ENCODE measurements at places on chromosomes 5 and 9. TPM values are rescaled to one million over a fixed set of nuclear protein-coding genes. Genes with fewer than 3 reads are reported as not detected.
A peak's percentile ranks its signal among the peaks of the same experiment; 100 is the strongest.

SPATA9 gene
- 1.3 TPM for polyA plus RNA-seq

STKLD1 gene
- polyA plus RNA-seq, result 7.3 TPM

LRRC70 gene
- polyA plus RNA-seq, result 0.68 TPM

SLCO6A1 gene
- 0.32 TPM for polyA plus RNA-seq

SLC34A3 gene
- 0.24 TPM for polyA plus RNA-seq

GIN1 gene
- polyA plus RNA-seq, result 14.2 TPM

DOLPP1 gene
- 9.5 TPM for polyA plus RNA-seq

GADD45G gene
- 42.6 TPM for polyA plus RNA-seq

RNF183 gene
- 0.49 TPM for polyA plus RNA-seq

PCDHA2 gene
- 5.3 TPM for polyA plus RNA-seq

ITK gene
- not detected for polyA plus RNA-seq

NR6A1 gene
- 3.2 TPM for polyA plus RNA-seq

SH2D3C gene
- polyA plus RNA-seq, result 9.4 TPM

CHSY3 gene
- 1.8 TPM for polyA plus RNA-seq

- no peak for DNase-seq
- no peak overlapping the region for H3K27ac ChIP-seq
- no peaks in the 10 kb centered on the region for H3K27me3 ChIP-seq
- H3K36me3 ChIP-seq, result peaks cover 23% of the 10 kb centered on the region
Observed at GRCh38 chr5:86623785-86624483, 6.2 kb downstream of the COX7C start.

DNA sequence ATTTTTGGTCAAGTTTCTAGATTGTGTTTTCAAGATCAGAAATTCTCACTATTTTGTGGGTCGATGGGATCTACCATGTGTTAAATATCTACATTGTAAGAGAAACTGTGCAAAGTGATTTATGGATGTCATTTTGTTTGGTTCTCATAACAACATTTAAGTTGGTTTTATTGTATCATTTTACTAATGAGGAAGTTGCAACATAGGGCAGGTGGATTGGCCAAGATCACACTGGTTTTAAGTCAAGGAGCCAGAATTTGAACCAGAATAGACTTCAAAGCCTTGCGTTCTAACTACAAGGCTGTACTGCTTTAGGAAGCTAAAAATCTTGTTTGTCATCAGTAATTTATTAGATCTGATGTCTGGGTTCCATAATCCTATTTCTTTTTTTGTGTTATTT lies 23.4 kb downstream of the SH3TC2 start:
- no peaks in the 10 kb centered on the region for H3K4me1 ChIP-seq
- DNase-seq, result no peak
- no peaks in the 10 kb centered on the region for H3K27me3 ChIP-seq
- H3K4me3 ChIP-seq, result no peak overlapping the region
- H3K36me3 ChIP-seq, result no peaks in the 10 kb centered on the region

GRCh38 chr9:114218264-114219120 lies 63.2 kb downstream of the COL27A1 start:
- no peaks in the 10 kb centered on the region for H3K27me3 ChIP-seq
- H3K4me3 ChIP-seq, result no peak overlapping the region
- H3K27ac ChIP-seq, result no peak overlapping the region
- no peaks in the 10 kb centered on the region for H3K36me3 ChIP-seq
- peaks cover 10% of the 10 kb centered on the region for H3K4me1 ChIP-seq
- DNase-seq, result no peak

DNA sequence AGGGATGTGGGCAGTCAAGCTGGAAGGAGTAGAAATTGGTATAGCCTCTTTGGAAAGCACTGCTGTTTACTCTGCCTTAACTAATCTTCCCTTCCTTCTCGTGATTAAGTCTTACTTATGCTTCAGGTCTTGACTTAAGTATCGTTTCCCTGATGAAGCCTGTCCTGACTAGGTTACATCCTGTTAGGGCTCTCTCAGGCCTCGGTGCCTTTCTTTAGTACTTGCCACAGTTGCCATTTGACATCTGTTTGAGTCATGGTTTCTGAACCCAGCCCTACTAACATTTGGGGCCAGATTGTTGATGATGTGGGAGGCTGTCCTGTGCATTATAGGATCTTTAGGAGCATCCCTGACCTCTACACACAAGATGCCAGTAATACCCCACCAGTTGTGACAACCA lies 94.4 kb downstream of the GAPVD1 start:
- no peak for DNase-seq
- no peak overlapping the region for H3K4me3 ChIP-seq
- no peak overlapping the region for H3K27ac ChIP-seq
- H3K4me1 ChIP-seq, result no peaks in the 10 kb centered on the region
- H3K36me3 ChIP-seq, result peaks cover 59% of the 10 kb centered on the region

DNA sequence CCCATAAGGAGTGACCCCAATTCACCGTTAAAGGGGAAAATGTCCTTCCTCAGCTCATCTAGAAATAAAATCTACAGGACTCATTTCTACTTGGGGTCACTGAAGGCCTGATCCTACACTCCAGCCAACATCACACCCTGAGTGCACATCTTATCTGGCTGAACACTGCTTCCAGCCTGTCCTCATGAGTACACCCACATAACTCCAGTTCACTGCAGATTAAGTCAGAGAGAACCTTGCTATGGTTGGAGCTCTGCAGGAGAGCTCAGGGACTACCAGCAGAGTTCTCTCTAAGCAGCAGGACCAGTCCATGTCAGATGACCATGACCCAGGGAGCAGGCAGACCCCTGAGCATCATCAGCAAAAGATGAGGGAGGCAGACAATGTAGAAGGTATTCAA lies 126.9 kb upstream of the MAP3K1 start:
- no peaks in the 10 kb centered on the region for H3K36me3 ChIP-seq
- H3K27ac ChIP-seq, result no peak overlapping the region
- DNase-seq, result no peak
- H3K4me1 ChIP-seq, result no peaks in the 10 kb centered on the region

DNA sequence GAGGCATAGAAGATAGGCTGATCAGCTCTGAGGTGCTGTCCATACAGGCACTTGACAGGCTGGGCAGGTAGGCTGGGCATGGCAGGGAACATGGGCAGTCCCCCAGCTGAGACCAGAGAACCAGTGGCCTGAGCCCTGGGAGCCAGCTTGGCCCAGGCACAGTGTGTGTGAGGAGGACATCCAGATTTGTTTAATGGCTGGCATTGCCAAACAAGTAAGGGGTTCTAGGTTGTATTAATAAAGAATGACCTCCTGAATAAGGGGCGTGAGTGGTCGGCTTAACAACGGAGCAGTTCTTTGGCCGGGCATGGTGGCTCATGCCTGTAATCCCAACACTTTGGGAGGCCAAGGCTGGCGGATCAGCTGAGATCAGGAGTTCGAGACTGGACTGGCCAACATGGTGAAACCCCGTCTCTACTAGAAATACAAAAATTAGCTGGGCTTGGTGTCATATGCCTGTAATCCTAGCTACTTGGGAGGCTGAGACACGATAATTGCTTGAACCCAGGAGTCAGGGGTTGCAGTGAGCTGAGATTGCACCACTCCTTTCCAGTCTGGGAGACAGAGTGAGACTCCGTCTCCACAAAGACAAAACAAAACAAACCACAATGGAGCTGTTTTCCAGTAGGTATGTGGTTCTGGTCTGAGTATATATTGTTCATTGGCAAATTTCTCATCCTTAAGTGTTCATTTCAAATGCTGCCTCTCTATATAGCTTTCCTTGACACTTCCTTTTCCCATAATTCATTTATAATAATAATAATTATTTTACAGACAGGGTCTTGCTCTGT lies 56.2 kb downstream of the ANGPTL2 start:
- peak; percentile 68 for DNase-seq
- no peaks in the 10 kb centered on the region for H3K4me1 ChIP-seq
- no peak overlapping the region for H3K27ac ChIP-seq
- no peaks in the 10 kb centered on the region for H3K27me3 ChIP-seq
- peaks cover 4% of the 10 kb centered on the region for H3K36me3 ChIP-seq

- H3K4me1 ChIP-seq, result no peaks in the 10 kb centered on the region
- H3K36me3 ChIP-seq, result no peaks in the 10 kb centered on the region
- no peak overlapping the region for H3K4me3 ChIP-seq
- no peaks in the 10 kb centered on the region for H3K27me3 ChIP-seq
Observed at GRCh38 chr9:110801426-110801825, 132.8 kb downstream of the MUSK start.

- no peak overlapping the region for H3K4me3 ChIP-seq
- H3K27ac ChIP-seq, result peak overlapping the region; percentile 22
- no peak for DNase-seq
- peaks cover 33% of the 10 kb centered on the region for H3K4me1 ChIP-seq
- H3K36me3 ChIP-seq, result no peaks in the 10 kb centered on the region
Observed at GRCh38 chr5:174448662-174449061, 275.7 kb upstream of the MSX2 start.

GRCh38 chr5:10653043-10653442 lies 89.2 kb downstream of the ANKRD33B start:
- no peak overlapping the region for H3K27ac ChIP-seq
- H3K4me3 ChIP-seq, result no peak overlapping the region
- DNase-seq, result peak; percentile 42
- H3K27me3 ChIP-seq, result no peaks in the 10 kb centered on the region

GRCh38 chr9:137130176-137130755 lies 8.7 kb upstream of the GRIN1 start:
- no peak overlapping the region for H3K27ac ChIP-seq
- no peak for DNase-seq
- peaks cover 30% of the 10 kb centered on the region for H3K27me3 ChIP-seq
- H3K4me3 ChIP-seq, result peak overlapping the region; percentile 75

Data from cardiac muscle cell (in vitro differentiated cells and primary cell).